H7 (cell line): ENCODE measurements at places on chromosomes 12 and 14. TPM values are rescaled to one million over a fixed set of nuclear protein-coding genes. Genes with fewer than 3 reads are reported as not detected.

Gene CD69
- total RNA-seq: not detected in 2 replicates

GRCh38 chr12:4106621-4107020 lies 166.9 kb upstream of the CCND2 start:
- no peak for DNase-seq

Gene TAS2R42
- total RNA-seq: not detected in 2 replicates

Gene SERPINA1
- total RNA-seq: 0.18 TPM in 1 of 2 replicates, not detected in the other

GRCh38 chr12:58847901-58848600 lies 72.3 kb downstream of the LRIG3 start:
- no peak for DNase-seq

DNA sequence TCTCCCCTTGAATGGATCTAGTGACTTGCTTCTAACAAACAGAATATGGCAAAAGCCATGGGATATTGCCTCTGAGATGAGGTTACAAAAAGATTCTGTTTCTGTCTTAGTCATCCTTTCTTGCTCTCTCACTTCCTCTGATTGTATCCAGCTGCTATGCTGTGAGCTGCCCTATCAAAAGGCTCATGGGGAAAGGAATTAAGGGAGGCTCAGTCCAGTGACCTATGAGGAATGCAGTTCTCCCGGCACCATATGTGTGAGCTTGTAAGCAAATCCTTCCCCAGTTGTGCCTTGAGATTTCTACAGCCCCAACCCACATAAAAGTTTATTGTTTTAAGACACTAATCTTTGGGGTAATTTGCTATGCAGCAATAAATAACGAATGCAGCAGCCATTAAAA lies 183.1 kb downstream of the KLHL28 start:
- no peak for DNase-seq

Gene CLEC6A
- 0.07 and 0.31 TPM in 2 replicates for total RNA-seq

Gene PMEL
- total RNA-seq: 28.4 and 38.1 TPM in 2 replicates

- peak; percentile 84 for DNase-seq
Measured at GRCh38 chr14:99546234-99546879, 57.6 kb downstream of the CCDC85C start.

GRCh38 chr14:55389330-55389729 lies 22.3 kb downstream of the ATG14 start:
- no peak for DNase-seq

GRCh38 chr14:82182646-82183045 lies 649.0 kb upstream of the SEL1L start:
- DNase-seq: no peak

Gene DEPDC4
- total RNA-seq: 2.9 and 5.3 TPM in 2 replicates

DNA sequence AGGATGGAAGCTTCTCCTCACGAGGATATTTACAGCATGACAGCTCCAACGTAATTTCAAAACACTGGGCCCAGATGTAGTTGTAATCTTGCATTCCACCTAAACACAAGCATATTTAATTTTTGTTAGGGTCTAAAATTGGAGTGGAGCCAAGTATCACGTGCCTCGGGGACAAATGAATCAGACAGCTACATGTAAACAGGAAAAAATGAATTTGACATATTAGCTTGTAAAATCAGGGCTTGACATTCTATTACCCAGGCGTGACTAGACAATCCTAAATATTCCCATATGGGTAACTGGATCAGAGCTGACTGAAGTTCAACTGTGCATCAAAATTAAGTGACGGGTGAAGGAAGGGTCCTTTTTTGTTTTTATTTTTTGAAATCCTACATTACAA lies 59.0 kb downstream of the MDM2 start:
- no peak for DNase-seq

DNA sequence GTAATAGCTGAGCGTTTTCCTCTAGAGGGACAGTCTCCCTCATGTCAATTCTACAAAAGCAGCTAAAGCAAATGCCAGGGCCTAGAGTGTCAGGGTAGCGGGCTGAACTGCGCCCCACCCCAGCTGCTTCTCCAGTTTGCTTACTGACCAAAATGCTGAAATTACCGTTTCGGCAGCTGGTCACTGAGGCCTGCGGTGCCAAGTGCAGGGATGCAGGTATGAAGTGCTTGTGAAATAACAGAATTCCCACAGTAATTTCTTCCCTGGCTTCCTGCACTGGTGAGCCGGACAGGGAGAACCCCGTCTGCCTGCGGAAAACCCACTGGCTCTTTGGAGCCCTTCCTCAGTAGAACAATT lies 19.1 kb downstream of the PSMC1 start:
- no peak for DNase-seq

Gene NPFF
- not detected in 2 replicates for total RNA-seq

Gene C14orf180
- not detected in 2 replicates for total RNA-seq

Gene OR2AP1
- not detected in 2 replicates for total RNA-seq

Gene HOXC10
- total RNA-seq: not detected in 2 replicates

- DNase-seq: no peak
Measured at GRCh38 chr14:58026219-58026618, 125.8 kb downstream of the ARMH4 start.

DNA sequence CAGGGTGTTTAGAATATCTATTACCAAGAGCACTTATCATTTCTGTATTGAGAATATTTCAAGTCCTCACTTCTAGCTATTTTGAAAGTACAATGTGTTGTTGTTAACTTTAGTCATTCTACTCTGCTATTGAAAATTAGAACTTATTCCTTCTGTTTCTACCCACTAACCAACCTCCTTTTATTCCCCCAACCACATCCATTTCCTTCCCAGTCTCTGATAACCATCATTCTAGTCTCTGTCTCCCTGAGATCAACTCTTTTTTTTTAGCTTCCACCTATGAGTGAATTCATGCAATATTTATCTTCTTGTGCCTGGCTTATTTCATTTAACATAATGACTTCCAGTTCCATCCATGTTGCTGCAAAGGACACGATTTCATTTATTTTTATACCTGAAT lies 290.6 kb upstream of the OR4E1 start:
- DNase-seq: no peak

Gene INHBE
- total RNA-seq: 9.6 and 10.4 TPM in 2 replicates

Gene INHBC
- not detected in 2 replicates for total RNA-seq

Gene ENDOU
- total RNA-seq: not detected in 2 replicates

GRCh38 chr12:60259225-60259624 lies 663.4 kb downstream of the SLC16A7 start:
- DNase-seq: no peak

GRCh38 chr14:79571366-79571765 lies 639.9 kb downstream of the DIO2 start:
- no peak for DNase-seq

- DNase-seq: no peak
Measured at GRCh38 chr12:55983232-55983842, 9.5 kb downstream of the RAB5B start.

DNA sequence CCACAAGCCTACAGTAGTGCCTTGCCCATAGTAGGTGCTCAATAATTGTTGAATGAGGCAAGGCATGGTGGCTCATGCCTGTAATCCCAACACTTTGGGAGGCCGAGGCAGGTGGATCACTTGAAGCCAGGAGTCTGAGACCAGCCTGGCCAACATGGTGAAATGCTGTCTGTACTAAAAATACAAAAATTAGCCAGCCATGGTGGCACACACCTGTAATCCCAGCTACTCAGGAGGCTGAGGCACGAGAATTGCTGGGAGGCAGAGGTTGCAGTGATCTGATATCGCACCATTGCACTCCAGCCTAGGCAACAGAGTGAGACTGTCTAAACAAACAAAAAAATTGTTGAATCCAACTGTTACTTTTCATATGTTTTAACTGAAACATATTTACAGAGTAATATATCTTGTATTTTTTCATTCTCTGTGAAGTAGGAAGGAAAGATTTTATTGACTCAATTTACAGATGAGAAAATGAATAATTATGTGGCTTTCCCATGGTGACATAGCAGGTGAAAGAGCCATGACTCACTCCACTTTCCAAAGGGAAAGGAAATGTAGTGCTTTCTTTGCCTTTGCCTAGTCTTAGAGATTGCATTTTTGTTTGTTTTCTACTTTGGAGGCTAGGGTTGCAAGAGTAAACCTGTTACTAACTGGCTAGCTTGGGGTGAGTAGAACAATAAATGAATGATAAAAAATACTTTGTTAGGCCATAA lies 95.4 kb upstream of the SLC38A4 start:
- no peak for DNase-seq

DNA sequence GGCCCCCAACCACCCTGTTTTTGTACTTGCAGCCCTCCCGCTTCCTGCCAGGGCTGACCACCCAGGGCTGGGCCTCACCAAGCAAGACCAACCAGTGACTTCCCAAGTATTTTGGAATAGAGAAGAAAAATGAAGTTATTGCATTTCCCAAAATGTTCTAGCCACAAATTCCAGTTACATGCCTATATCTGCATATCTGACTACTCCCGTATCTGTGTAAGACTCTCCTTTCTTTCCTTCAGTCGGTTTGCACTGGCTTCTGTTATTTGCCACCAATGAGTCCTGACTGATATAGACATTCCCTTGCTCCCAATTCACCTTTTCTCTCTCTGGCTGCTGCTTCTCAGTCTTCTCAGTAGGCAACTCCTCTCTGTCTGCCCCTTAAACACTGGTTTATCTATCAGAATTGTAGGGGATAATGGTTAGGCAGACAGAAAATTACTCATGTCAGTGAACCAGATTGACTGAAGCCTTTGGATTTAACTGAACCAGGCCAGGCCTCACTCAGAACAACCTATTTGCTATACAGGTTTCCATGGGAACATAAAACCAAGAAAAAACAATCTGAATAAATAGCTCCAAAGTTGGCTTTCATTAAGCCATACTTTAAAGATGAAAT lies 85.3 kb downstream of the SPTSSA start:
- DNase-seq: no peak

Gene CCDC184
- 0.07 and 0.17 TPM in 2 replicates for total RNA-seq

Gene NOVA1
- 4.7 and 6.9 TPM in 2 replicates for total RNA-seq

DNA sequence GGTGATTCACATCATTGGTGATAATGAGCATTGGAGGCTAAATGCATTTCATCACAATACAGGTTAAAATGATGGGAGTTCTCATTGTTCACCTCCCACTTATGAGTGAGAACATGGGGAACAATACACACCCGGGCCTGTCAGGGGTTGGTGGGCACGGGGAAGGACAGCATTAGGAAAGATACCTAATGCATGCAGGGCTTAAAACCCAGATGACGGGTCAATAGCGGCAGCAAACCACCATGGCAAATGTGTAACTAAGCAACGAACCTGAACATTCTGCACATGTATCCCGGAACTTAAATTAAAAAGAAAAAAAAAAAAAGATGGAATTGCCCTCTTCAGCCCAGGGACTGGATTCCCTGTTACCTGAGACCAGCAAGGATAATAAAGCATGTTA lies 2.3 kb upstream of the LUM start:
- DNase-seq: no peak

Gene GLS2
- 2.2 and 5.5 TPM in 2 replicates for total RNA-seq

- no peak for DNase-seq
Measured at GRCh38 chr12:88218293-88218692, 76.2 kb downstream of the TMTC3 start.

DNA sequence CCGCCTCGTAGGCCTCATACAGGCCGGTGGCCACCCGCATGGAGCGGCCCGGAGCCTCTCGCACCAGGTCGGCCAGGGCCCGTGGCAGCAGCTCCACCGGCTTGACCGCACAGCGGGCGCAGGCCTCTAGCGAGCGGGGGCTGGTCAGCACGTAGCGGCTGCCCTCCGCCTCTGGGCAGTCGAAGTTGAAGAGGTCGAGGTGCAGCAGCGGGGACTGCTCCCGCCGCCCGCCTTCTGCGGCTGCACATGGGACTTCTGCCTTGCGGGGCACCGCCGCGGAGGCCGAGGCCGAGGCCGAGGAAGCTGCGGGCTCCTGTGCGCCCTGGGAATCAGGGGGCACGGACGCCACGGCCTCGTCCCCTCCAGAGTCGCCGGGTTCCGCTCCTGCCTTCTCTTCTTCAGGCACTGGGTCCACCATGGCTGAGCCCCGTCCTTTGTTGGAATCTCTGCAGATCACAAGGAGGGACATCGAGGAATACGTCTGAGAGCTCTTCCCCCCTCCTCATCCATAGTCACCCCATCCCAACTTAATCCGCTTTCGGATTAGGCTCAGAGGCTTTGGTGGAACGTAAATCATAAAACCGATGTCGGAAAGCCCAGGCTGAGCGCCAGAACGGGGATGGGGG lies 1.4 kb downstream of the CCDC177 start:
- peak; percentile 56 for DNase-seq

Gene TBC1D30
- 0.62 and 1.4 TPM in 2 replicates for total RNA-seq

DNA sequence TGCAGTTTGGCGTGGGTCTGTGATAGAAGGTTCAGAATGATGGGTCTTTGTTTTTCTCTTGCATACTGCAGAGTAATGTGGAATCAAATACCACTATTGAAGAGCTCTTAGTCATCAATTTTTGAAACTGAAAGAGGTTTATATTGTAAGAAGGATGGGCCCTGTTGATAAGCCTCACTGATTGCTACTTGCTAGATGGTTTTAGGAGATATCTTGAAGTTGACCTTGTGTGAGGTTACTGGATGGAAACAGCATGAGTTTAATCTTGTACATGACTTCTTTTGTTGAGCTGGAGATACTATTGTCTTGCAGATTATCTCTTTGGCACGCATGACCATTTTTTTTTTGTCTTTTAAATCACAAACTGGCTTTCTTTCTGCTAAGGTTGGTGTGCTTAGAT lies 13.8 kb downstream of the BICD1 start:
- DNase-seq: peak; percentile 52

GRCh38 chr12:120834489-120835303 lies 69.5 kb downstream of the SPPL3 start:
- no peak for DNase-seq

- DNase-seq: no peak
Measured at GRCh38 chr12:112557951-112558630, 139.3 kb downstream of the PTPN11 start.

GRCh38 chr12:11815397-11815796 lies 165.9 kb downstream of the ETV6 start:
- DNase-seq: peak; percentile 21

DNA sequence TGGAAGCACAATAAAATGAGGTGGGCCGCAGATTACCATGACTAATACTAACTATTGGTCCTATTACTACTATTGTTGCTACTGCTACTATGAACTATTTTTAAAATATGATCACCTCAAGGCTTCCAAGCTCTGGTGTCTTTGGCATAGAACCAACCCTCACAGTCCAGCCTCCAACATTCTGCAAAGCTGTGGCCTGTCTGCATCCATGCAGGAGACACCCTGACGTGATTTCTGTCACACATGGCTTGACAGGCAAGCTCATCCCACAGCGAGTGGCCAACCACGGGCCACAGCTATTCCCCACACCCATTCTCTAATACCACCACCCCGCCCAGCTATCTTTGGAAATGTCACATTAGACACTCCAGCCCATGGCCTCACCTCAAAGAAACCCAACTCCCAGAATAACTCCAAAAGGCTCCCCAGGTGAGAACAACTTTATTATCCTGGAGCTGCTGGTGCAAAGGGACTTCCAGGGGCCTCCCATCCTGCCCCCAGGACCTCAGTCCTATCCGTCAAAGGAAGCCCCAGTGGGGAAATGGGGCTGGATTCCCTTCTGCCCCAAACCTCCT lies 14.4 kb downstream of the ISCU start:
- DNase-seq: no peak

GRCh38 chr12:124579921-124580517 lies 12.6 kb upstream of the NCOR2 start:
- no peak for DNase-seq
